ENCODE measurements at places on chromosomes 1 and 21. TPM values are rescaled to one million over a fixed set of nuclear protein-coding genes. Genes with fewer than 3 reads are reported as not detected.
A peak's percentile ranks its signal among the peaks of the same experiment; 100 is the strongest.

- no peak overlapping the region for H3K27ac ChIP-seq
- DNase-seq = peak; percentile 11
- H3K4me1 ChIP-seq = no peaks in the 10 kb centered on the region
- H3K4me3 ChIP-seq = no peak overlapping the region
Observed at GRCh38 chr1:175788586-175789252, 45.3 kb upstream of the TNR start.

- no peaks in the 10 kb centered on the region for H3K4me1 ChIP-seq
- no peak for DNase-seq
- H3K4me3 ChIP-seq = no peak overlapping the region
- H3K36me3 ChIP-seq = no peaks in the 10 kb centered on the region
Observed at GRCh38 chr1:208741296-208741695, 497.1 kb upstream of the PLXNA2 start.

- no peak overlapping the region for H3K27ac ChIP-seq
- no peak overlapping the region for H3K4me3 ChIP-seq
- no peaks in the 10 kb centered on the region for H3K36me3 ChIP-seq
- no peak for DNase-seq
Observed at GRCh38 chr1:227445746-227446145, 117.6 kb upstream of the ZNF678 start.

GRCh38 chr1:183210681-183211080 lies 24.6 kb downstream of the LAMC2 start:
- H3K4me3 ChIP-seq = no peak overlapping the region
- no peaks in the 10 kb centered on the region for H3K36me3 ChIP-seq
- no peak for DNase-seq
- no peak overlapping the region for H3K27ac ChIP-seq
- H3K27me3 ChIP-seq = no peaks in the 10 kb centered on the region

DNA sequence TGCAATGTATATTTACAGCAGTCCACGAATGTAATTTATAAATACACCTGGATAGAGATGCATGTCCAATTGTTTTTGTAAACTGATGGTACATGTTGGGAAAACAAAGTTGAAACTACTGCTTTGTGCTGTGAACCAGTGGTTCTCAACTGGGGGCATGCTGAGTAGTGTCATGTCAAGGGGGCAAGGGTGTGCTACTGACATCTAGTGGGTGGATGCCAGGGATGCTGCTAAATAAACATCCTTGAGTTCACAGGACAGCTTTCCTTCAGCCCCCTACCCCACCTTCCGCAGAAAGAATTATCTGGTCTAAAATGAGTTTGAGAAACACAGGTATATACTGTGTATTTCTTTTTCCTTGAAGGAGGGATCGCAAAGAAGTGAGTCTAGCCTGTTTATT lies 95.9 kb downstream of the RASAL2 start:
- no peaks in the 10 kb centered on the region for H3K27me3 ChIP-seq
- no peaks in the 10 kb centered on the region for H3K36me3 ChIP-seq
- H3K4me1 ChIP-seq = peaks cover 7% of the 10 kb centered on the region
- peak; percentile 50 for DNase-seq

DNA sequence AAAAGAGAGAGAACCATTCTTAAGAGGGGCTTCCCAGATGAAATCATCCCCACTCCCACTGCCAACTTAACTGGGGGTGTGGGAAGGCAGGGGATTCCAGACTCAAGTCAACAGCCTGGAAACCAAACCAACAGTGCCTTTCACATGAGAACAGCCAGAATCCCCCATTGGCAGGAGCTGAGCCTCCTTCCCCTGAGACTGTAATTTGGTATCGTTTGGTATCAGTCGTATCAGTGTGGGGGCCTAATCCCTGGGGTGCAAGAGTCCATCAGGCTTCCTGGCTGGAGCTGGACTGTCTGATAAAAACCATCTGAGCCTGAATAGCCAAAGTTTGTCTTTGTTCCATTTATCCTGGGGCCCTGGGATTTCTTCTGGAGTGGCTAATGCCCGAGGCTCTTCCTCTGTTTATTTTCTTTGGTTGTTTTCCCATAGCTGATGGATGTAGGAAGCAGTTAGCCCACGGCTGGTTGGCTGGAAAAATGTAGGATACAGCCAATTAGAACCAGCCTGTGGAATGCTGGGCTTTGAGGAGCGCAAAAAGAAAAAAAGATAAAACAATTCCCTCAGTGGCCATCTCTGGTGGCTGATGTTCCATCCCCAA lies 84.6 kb downstream of the LAMC2 start:
- peak overlapping the region; percentile 78 for H3K27ac ChIP-seq
- no peaks in the 10 kb centered on the region for H3K27me3 ChIP-seq
- DNase-seq = no peak
- H3K4me3 ChIP-seq = no peak overlapping the region
- H3K36me3 ChIP-seq = no peaks in the 10 kb centered on the region
- H3K4me1 ChIP-seq = peaks cover 17% of the 10 kb centered on the region

DNA sequence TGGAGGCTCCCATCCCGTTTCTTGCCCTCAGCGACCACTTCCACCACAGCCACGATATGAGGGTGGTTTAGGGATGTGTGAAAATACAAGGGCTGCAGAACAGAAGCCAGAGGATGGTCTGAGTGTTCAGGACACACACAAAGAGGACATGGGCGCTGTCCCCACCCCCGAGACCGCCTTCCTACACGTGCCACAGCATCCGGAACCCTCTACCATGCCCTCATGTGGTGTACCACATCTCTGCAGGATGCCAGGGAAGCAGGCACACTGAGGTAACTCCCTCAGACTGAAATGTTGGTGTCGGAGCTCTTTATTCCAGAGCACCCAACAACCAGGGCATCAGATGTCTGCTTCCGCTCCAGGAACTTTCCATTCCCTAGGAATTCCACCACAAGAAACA lies 23.1 kb downstream of the NPHP4 start:
- DNase-seq = no peak
- no peaks in the 10 kb centered on the region for H3K27me3 ChIP-seq
- no peak overlapping the region for H3K4me3 ChIP-seq
- H3K36me3 ChIP-seq = no peaks in the 10 kb centered on the region
- peaks cover 8% of the 10 kb centered on the region for H3K4me1 ChIP-seq
- H3K27ac ChIP-seq = no peak overlapping the region

- H3K27ac ChIP-seq = no peak overlapping the region
- H3K4me3 ChIP-seq = no peak overlapping the region
- peaks cover 35% of the 10 kb centered on the region for H3K27me3 ChIP-seq
- H3K36me3 ChIP-seq = no peaks in the 10 kb centered on the region
Observed at GRCh38 chr1:202702088-202702487, 8.2 kb downstream of the SYT2 start.

RXFP4 gene
- not detected for polyA plus RNA-seq

AMY2B gene
- 9.7 TPM for polyA plus RNA-seq

IGSF8 gene
- polyA plus RNA-seq = 54.1 TPM

CFHR4 gene
- polyA plus RNA-seq = 1.2 TPM

SPATA1 gene
- 1.4 TPM for polyA plus RNA-seq
